ENCODE measurements at places on chromosomes 1 and 21. TPM values are rescaled to one million over a fixed set of nuclear protein-coding genes. Genes with fewer than 3 reads are reported as not detected.
A peak's percentile ranks its signal among the peaks of the same experiment; 100 is the strongest.

The SLAMF9 gene
- not detected for total RNA-seq

The KRTAP10-4 gene
- total RNA-seq, result not detected

- H3K4me1 ChIP-seq, result peaks cover 7% of the 10 kb centered on the region
- H3K36me3 ChIP-seq, result no peaks in the 10 kb centered on the region
- no peak overlapping the region for H3K4me3 ChIP-seq
- H3K27ac ChIP-seq, result no peak overlapping the region
Measured at GRCh38 chr1:25128121-25128621, 104.1 kb downstream of the SYF2 start.

The PRDM16 gene
- total RNA-seq, result not detected

The FMO4 gene
- total RNA-seq, result 3.0 TPM

DNA sequence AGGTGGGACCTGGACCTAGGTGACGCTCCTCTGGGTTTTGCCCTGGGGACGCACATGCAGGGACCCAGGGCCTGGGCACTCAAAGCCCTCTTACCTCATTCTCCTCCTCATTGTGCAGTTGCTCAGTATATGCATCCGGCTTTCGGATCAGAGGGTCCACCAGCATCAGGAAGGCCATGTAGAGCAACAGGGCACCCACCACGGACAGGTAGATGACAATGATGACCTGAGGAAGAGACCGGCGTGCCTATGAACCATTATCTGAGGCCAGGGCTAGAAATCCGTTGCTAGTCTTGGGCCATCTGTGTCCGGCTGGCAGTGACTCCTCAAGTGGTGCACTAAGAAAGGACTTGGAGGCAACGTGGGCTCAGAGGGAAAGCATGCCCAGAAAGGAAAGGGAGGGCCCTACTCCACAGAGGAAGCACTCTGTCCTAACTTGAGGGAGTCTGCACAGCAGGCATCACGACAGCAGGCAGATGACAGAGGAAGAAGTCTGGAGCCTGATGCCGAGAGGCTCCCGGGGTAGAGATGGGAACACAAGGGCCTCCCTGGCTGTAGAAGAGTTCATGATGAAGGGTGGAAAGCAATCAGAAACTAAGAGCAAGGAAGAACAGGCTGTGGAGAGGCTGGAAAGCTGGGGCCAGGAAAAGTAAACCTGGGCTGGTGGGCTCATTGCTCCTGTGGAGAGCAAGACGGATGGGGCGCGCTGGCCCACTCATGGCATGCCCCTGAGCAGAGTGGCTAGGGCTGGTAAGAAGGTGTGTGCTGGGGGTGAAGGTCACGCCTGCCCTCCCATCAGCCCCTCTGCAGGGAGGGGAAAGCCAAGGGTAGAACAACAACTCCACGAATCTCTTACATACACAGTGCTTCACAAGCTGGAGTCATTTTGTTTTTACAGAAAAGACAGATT, 10.3 kb downstream of the TMEM9 start:
- no peak overlapping the region for H3K27ac ChIP-seq
- H3K4me3 ChIP-seq, result no peak overlapping the region
- H3K4me1 ChIP-seq, result peaks cover 5% of the 10 kb centered on the region

GRCh38 chr1:46691997-46692790, 20.5 kb downstream of the TEX38 start:
- no peak overlapping the region for H3K27ac ChIP-seq
- H3K27me3 ChIP-seq, result no peaks in the 10 kb centered on the region
- DNase-seq, result no peak
- H3K36me3 ChIP-seq, result peaks cover 93% of the 10 kb centered on the region
- no peaks in the 10 kb centered on the region for H3K4me1 ChIP-seq

The SLC16A4 gene
- total RNA-seq, result 1.3 TPM

The DPH2 gene
- total RNA-seq, result 51.6 TPM

GRCh38 chr21:46179708-46180078, 4.6 kb downstream of the SPATC1L start:
- peaks cover 2% of the 10 kb centered on the region for H3K4me1 ChIP-seq
- peaks cover 5% of the 10 kb centered on the region for H3K36me3 ChIP-seq
- no peaks in the 10 kb centered on the region for H3K27me3 ChIP-seq
- H3K27ac ChIP-seq, result no peak overlapping the region
- H3K4me3 ChIP-seq, result no peak overlapping the region
- no peak for DNase-seq

The PFKFB2 gene
- 10.1 TPM for total RNA-seq

GRCh38 chr21:42833439-42833815, 45.9 kb downstream of the WDR4 start:
- H3K4me1 ChIP-seq, result peaks cover 19% of the 10 kb centered on the region
- H3K27me3 ChIP-seq, result peaks cover 7% of the 10 kb centered on the region
- no peak overlapping the region for H3K4me3 ChIP-seq
- no peak for DNase-seq
- H3K27ac ChIP-seq, result no peak overlapping the region
- no peaks in the 10 kb centered on the region for H3K36me3 ChIP-seq

The CDC20 gene
- total RNA-seq, result 3.2 TPM

The REG4 gene
- total RNA-seq, result not detected

GRCh38 chr1:85464497-85465098, 361 bp downstream of the DDAH1 start:
- peaks cover 7% of the 10 kb centered on the region for H3K4me1 ChIP-seq
- no peak overlapping the region for H3K27ac ChIP-seq
- peak; percentile 26 for DNase-seq
- peaks cover 44% of the 10 kb centered on the region for H3K27me3 ChIP-seq

The CD48 gene
- 200 TPM for total RNA-seq

- peaks cover 88% of the 10 kb centered on the region for H3K4me1 ChIP-seq
- H3K27ac ChIP-seq, result peak overlapping the region; percentile 88
- no peaks in the 10 kb centered on the region for H3K27me3 ChIP-seq
- DNase-seq, result no peak
- H3K4me3 ChIP-seq, result no peak overlapping the region
- peaks cover 43% of the 10 kb centered on the region for H3K36me3 ChIP-seq
Measured at GRCh38 chr1:230110971-230111370, 43.9 kb downstream of the GALNT2 start.

DNA sequence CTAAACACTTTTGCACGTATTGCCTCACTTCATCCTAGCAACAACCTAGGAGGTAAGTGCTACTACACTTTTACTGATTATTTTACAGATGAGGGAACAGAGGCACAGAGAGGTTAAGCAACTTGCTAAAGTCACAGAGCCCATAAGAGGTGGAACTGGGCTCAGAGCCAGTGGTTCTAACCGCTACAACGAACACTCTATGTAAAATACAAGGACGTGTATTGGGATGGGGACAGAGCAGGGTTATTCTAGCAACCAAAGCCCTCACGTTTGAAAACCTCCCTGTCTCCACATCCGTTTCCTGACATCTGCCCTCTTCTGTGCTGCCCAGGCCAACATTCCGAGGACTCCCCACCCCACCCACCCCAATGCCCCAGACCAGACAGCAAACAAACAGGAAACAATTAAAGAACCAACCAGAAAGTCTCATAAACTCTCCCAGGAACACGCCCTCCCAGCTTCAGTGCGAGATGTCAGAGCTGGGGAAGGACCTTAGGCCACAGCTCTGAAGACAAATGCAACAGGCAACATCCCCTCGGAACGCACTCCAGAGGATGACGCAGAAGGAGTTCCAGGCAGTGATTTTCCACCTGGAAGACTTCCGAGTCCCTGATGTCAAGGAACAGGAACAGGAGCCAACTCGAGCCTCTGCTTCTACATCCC, 41.1 kb downstream of the GLIS1 start:
- H3K27me3 ChIP-seq, result peaks cover 14% of the 10 kb centered on the region
- no peak overlapping the region for H3K27ac ChIP-seq
- H3K4me3 ChIP-seq, result no peak overlapping the region
- no peaks in the 10 kb centered on the region for H3K4me1 ChIP-seq

DNA sequence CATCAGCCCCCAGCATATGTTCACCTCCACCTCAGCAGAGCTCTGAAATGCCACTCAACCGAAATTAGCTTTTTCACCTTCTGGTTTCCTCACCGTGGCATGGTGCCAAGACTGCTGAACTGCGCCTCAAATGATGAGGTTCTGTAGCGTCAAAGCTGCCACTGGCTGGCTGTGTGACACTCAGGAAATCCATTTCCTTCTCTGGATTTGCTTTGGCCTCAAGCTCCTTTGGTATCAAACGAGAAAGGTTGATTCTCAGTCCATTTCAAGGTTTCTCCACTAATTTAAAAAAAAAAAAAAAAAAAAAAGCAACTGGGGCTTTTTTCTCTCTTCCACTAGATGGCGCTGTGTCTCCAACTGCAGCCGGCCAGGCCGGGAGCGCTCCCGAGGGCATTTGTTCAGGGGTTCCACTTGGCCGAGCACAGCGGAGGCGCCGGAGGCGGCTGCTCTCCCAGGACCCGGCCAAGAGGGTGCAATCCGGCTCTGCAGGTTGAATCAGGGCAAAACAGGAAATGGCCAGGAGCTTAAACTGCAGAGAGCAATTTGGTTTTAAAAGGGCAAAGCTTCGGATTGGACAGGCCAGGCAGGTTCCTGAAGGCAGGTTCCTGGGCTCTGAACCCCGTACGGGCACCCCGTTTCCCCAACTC, 26.5 kb upstream of the PLA2G2C start:
- peaks cover 23% of the 10 kb centered on the region for H3K27me3 ChIP-seq
- H3K4me1 ChIP-seq, result peaks cover 14% of the 10 kb centered on the region
- peak overlapping the region; percentile 7 for H3K4me3 ChIP-seq

DNA sequence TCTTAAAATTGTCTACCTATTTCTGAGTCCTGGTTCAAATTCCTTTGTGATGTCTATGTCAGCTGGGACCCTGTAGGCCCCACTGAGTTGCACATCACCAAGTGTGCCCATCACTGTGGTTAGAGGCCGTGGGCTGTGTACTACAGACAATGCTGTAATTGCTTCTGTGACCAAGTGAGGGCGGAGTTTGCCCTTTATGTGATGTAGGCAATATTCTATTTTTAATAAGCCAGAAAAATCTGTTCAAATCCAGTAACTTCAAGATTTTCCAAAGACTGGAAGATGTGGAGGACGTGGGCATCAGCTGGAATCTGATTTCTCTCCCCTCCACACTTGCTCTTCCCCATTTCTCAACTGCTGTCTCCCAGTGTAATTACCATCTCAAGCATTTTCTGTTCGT, 215.4 kb downstream of the PBX1 start:
- no peaks in the 10 kb centered on the region for H3K4me1 ChIP-seq
- no peaks in the 10 kb centered on the region for H3K27me3 ChIP-seq
- H3K4me3 ChIP-seq, result no peak overlapping the region
- H3K36me3 ChIP-seq, result no peaks in the 10 kb centered on the region
- H3K27ac ChIP-seq, result no peak overlapping the region
- DNase-seq, result no peak

DNA sequence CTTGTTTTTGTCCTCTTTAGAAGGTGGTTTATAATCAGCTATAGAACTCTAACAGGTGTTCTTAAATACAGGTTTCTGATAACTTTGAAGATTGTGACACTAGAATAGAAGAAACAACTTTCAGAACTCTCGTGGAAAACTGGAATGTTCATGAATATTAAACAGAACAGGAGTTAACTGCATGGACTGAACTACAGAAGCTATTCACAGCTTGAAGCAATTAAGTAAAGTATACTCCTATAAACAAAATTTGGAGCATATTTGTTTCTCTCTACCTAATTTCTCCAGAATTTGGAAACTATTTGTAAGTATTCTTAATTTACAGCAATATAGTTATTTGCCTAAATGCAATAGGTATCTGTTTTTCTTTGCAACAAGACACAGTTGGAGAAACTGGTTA, 824.8 kb downstream of the ADGRL2 start:
- H3K27ac ChIP-seq, result no peak overlapping the region
- H3K27me3 ChIP-seq, result no peaks in the 10 kb centered on the region
- no peaks in the 10 kb centered on the region for H3K36me3 ChIP-seq
- H3K4me3 ChIP-seq, result no peak overlapping the region
- DNase-seq, result no peak
- H3K4me1 ChIP-seq, result peaks cover 2% of the 10 kb centered on the region

The OR2L8 gene
- total RNA-seq, result not detected

GRCh38 chr1:222522105-222522915, 25.6 kb downstream of the HHIPL2 start:
- H3K4me1 ChIP-seq, result peaks cover 2% of the 10 kb centered on the region
- no peak overlapping the region for H3K4me3 ChIP-seq
- H3K36me3 ChIP-seq, result no peaks in the 10 kb centered on the region
- DNase-seq, result no peak
- no peak overlapping the region for H3K27ac ChIP-seq

GRCh38 chr1:167510244-167510643, 8.1 kb downstream of the CD247 start:
- peaks cover 37% of the 10 kb centered on the region for H3K27me3 ChIP-seq
- DNase-seq, result no peak
- H3K27ac ChIP-seq, result no peak overlapping the region
- H3K4me3 ChIP-seq, result no peak overlapping the region
- no peaks in the 10 kb centered on the region for H3K36me3 ChIP-seq
- H3K4me1 ChIP-seq, result no peaks in the 10 kb centered on the region

The TTC22 gene
- total RNA-seq, result 6.0 TPM

The EPHA2 gene
- not detected for total RNA-seq

DNA sequence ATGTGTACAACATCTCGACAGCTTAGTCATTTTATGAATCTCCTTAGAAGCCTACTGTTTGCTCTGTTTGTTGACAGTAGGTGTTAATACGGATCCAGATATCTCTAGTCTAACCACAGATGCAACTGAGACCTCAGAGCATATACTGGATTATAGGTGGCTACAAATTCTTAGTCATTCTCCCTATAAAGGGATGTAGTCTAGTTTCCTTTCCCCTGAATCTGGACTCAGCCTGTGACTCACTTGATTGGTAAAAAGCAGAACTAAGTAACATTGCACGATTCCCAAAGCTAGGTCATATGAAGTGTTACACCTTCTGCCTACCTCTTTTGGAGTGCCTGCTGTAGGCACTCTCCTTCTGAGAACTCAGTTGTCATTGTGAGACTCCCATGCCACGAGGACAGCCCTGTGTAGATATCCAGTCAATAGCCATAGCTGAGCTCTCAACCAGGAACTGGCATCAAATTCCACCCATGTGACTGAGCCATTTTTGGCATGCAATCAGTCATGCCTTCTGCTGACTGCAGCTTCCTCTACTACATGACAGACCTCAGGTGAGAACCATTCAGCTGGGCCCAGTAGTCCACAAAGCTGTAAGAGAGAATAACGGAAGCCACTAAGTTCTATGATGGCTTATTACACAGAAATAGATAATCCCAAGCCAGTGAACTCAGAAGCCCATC, 135.9 kb upstream of the CHRM3 start:
- no peaks in the 10 kb centered on the region for H3K36me3 ChIP-seq
- no peak overlapping the region for H3K27ac ChIP-seq
- no peak overlapping the region for H3K4me3 ChIP-seq
- H3K27me3 ChIP-seq, result no peaks in the 10 kb centered on the region
- no peaks in the 10 kb centered on the region for H3K4me1 ChIP-seq
- DNase-seq, result no peak

The CLDN8 gene
- not detected for total RNA-seq

- no peak overlapping the region for H3K27ac ChIP-seq
- no peak overlapping the region for H3K4me3 ChIP-seq
- H3K36me3 ChIP-seq, result peaks cover 5% of the 10 kb centered on the region
- no peak for DNase-seq
- no peaks in the 10 kb centered on the region for H3K27me3 ChIP-seq
Measured at GRCh38 chr1:233032916-233033315, 82.5 kb downstream of the NTPCR start.

The CXADR gene
- total RNA-seq, result not detected

DNA sequence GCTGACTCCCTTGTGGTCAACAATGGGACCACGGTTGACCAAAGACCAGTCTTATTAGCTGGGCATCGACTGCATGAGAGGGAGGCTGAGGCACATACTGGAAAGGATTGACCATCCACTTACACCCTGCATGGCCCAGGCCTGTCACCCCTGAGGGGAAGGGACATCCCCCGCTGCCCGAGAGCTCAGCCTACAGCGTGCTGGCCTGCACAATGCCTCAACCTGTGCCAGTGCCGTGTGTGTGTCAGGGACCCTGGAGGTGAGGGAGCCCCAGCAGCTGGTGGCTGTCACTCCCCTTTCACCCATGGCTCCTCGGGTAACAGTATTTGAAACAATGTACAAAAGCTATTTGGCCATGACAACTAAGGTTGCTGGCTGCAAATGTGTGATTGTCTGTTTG, 67.3 kb downstream of the SLC35F3 start:
- no peaks in the 10 kb centered on the region for H3K27me3 ChIP-seq
- H3K4me3 ChIP-seq, result no peak overlapping the region
